ENCODE measurements at places on chromosomes 5 and 9.

DNA sequence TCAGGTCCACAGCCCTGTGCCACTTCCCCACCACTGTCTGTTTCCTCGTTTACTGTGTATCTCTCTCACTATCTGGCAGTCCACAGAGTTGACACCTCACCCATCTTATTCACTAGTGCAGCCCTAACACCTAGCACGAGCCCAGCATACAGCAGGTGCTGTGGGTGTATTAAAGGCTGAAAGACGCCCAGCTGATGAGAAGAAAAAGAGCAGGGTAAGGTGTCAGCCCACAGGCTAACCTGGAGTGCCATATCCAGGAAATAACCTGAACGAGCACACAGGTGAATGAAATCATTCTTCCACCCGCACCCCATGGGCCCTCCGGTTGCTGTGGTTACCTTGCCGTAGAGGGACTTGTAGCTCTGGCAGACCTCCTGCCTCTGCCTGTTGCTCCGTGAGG, 18.6 kb downstream of the ANXA6 start:
- no peak for DNase-seq

- no peak for DNase-seq
These were observed 369.3 kb downstream of the BNC2 start for GRCh38 chr9:16501141-16501540.

- DNase-seq: no peak
These were observed at the start of gene FBXO10 for GRCh38 chr9:37575921-37576721. TSS of gene FBXO10 (minus strand) at chr9:37576380. CDS start at chr9:37541768, 34,612 bp downstream.

- DNase-seq: no peak
These were observed 32.2 kb downstream of the PDE6A start for GRCh38 chr5:149912226-149912871.

- no peak for DNase-seq
These were observed 537.1 kb upstream of the CDH18 start for GRCh38 chr5:20524991-20525529.

DNA sequence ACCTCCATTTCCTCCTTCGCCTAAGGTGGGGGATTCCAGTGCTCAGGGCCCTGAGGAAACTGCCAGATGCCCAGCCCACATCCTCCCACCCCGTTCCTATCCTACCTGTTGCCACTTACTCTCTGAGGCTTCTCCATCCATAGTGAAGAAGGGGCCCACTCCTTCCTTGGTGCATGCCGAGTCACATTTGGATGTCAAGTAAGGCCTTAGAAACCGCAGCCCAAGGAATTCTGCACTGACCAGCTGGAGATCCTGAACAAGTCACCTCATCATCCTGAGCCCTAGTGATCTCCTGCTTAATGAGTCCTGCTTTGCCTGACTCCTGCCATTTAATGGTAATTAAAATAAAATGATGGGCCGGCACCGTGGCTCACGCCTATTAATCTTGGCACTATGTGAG, 6.7 kb upstream of the TNIP1 start:
- DNase-seq: no peak

- DNase-seq: no peak
These were observed 163.7 kb upstream of the KIF2A start for GRCh38 chr5:62142351-62142750.

DNA sequence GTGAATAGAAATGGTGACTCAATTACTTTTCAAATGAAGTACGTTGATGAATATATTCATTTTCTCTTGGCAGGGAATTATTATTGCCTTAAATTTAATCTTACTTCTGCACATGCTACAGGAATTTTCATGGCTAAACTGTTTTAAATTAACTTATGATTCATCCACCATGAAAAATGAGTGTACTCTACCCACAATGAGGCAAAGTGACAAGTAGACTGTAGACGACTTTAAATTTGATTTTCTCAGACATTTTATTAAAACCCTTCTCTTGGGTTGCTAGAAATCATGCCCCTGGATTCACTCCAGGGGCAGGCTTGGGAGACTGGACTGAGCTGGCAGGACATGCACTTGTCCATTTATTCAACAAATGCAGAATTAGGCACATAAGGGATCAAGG, 23.5 kb upstream of the ERAP2 start:
- peak; percentile 32 for DNase-seq

- DNase-seq: no peak
These were observed 545 bp downstream of the DIPK1B start for GRCh38 chr9:136712690-136713544.

DNA sequence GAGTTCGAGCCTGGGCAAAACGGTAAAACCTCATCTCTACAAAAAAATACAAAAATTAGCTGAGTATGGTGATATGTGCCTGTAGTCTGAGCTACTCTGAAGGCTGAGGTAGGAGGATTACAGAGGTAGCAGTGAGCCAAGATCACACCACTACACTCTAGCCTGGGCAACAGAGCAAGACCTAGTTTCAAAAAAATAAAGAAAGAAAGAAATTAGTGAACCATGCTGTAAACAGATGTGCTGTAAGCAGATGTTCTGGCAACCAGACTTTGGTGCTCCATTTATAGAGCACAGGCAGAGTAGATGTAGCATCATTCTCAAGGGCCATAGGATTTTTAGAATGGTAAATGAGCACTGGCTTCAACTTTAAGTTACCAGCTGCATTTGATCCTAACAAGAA, 115.4 kb downstream of the ST8SIA4 start:
- no peak for DNase-seq

- no peak for DNase-seq
These were observed 169.4 kb upstream of the ZNF462 start for GRCh38 chr9:106693558-106693957.

DNA sequence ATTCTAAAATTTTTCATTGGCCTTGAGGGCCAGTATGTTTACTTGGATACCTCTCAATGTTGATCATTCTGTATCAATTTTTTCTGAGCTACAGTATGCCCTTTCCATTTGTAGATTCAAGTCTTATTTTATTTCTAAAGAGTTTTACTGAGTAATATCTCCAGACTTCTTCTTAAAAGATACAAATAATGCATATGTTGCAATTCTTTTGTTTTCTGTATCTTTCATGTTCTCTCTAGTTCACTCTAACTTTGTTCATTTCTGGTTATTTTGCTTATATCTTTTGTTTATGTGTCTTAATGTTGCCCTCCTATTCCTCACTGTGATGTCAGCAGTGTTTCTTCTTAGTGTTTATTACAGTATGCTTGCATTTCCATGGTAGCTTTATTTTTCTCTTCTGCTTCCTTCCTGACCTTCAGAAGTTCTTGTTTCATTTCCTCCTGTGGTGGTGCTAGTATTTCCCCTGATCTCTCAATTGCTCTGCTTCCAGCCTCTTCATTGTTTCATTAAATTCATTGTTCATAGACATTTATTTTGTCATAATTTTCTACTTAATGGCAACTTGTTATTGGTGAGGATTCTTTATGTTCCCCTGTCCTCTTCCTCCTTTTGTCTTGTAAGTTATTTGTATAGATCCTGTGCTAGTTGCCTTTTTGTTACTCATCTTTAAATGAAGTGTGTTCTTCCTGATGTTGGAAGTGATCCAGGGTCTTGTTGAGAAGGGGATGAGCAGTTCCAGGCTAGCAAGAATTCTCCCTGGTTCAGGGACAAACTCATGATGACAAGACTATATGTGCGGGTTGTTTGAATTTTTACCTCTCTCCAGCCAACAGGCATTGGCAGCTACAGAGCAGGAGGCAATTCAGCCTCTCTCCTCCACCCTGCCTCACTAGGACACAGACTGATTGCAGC, 160.8 kb downstream of the DEPDC1B start:
- no peak for DNase-seq

GRCh38 chr5:124421584-124421983, 324.9 kb downstream of the ZNF608 start:
- DNase-seq: no peak

GRCh38 chr5:93621327-93621798, 38.3 kb downstream of the NR2F1 start:
- DNase-seq: no peak

- DNase-seq: no peak
These were observed 829.6 kb downstream of the TLR4 start for GRCh38 chr9:118533850-118534249.

DNA sequence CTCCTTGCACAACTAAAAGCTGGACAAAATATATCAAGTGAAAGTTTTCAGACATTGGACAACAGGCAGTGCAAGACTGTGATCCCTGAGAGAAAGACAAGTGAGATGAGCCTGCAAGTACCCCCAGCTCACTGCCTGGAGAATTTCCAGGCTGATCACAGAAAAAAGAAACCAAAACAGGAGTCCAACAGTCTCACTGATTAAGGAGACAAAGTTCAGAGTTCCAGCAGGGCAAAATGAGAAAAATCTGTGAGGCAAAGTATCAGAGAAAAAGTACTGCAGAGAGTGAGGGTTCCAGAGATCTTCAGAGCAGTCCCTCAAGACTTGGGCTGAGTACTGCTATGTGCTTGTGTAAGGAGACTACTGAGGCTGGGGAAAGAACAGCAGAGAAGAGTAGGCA, 56.0 kb upstream of the PRSS3 start:
- DNase-seq: no peak

DNA sequence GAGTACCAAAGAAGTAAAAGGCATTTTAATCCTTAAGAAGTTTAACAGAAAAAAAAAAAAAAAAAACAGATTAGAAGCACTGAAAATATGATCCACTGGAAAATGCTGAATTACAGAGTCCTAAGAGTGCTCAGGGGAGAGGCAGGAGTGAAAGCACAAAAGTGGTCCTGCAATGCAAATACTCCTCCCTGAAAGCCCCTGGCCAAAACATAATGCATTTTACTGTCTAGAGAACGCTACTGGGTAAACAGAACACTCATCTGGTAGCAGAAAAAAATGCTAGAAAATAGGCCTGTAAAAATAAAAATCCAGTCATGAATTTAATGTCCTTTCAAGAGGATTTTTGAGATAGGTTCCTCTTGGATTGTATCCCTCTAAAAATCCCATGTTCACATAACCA, 81.9 kb downstream of the ADAMTS12 start:
- no peak for DNase-seq

DNA sequence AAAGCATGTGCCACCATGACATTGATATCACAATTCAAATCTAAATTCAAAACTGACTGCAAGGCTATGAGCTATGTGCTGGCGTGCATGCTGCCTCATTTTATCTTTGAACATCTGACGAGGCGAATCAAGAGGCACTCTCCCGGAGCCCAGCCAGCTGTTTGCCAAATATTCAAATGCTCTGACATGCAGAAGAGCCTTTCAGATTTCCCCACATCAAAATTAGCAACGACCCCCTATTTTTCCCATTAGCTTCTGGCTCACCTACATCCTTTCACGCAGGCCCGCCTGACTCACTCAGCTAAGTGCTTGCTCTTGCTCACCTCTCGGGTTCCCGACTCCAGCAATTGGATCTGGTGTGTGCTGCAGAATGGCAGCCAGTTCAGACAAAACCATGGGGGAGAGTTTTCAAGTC, 159.0 kb downstream of the NR2F1-AS1 start:
- DNase-seq: no peak

DNA sequence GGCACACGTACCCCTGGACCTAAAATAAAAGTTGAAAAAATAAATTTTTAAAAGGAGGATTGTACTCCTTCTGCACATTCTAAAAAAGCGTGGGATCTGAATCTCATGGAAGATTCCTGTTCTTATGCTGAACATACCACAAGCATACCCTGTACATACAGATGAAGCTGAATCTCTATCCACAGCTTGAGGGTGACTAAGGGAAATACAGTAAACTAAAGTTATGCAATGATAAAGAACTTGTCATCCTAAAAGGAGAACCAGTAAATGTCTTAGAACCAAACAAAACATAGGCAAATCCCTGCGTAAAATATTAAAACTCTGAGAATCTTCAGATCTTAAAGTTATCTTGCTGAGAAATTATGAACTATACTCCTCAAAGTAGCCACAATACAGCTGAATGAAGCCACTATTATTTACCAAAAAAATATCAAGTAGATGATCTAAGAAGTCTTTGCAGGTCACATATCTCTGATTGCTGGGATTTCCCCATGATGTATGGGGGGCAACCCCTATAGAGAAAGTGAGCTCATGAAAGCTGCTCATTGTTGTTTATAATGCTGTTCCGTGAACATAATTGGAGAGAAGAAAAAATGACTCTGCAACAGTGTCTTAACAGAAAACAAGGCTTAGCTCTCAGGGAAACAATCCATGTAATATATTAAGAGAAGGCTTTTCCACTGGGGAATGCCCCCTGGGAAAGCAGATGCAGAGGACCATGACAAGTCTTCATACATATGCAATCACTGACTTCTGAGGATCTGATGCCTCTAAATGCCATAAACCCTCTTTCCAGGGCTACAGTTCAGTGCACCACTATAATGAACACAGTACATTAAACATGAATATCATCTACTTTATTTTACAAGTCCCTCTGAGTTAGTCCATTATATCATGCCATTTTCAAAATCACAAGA, 210.1 kb downstream of the EPB41L4A start:
- no peak for DNase-seq

DNA sequence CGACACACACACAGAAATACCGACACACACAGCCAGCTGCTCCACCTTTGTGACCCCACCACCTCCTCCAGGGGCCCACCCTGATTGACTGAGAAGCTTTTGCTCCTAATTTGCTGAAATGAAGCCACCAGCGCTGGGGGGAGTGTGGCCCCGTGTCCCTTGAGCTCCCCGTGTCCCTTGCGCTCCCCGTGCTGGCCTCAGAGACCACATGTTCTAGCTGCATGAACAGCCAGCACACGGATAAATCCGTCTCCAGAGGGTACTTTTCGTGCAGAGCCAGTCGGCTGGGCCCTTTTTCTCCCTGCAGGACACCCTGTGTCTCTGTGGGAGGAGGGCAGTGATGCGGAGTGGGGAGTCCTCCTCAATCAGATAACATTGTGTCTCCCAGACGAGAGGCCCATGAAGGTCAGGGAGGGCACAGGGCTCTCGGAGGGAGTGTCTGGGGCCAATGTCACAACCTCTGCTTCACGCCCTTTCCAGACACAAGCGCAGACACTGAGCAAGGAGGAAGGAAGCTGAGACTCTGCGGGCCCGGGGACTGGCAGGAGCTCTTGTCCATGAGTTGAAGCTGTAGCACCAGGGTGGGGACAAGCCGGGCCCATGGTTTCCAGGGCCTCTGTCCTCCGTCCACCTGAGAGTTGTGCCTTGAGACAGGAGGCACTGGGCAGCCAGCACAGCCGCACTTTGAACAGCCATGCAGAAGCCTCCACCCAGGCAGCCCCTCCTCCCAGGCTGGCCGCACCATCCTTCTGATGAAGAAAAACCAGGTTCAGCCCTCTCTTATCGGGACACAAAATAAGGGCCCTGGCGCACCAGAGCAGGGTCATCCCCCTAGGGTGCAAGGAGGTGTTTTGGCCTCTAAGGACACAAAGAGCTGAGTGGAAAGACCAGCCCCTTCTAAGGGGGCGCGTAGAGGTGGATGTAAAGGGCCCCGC, 36.4 kb upstream of the SLC6A19 start:
- DNase-seq: no peak
